ENCODE measurements at places on chromosomes 4 and X.

GRCh38 chr4:119204916-119205315 lies 7.6 kb upstream of the USP53 start:
- DNase-seq = no peak

- no peak for DNase-seq
Observed at GRCh38 chr4:61950625-61951024, 750.5 kb downstream of the ADGRL3 start.

- DNase-seq = no peak
Observed at GRCh38 chrX:150753357-150753756, 60.2 kb downstream of the MTMR1 start.

- DNase-seq = no peak
Observed at GRCh38 chr4:153322791-153323190, 21.7 kb upstream of the MND1 start.

GRCh38 chr4:122503214-122503613 lies 46.7 kb upstream of the IL2 start:
- no peak for DNase-seq

All from H4 (cell line).